Retina (tissue), 1 donor: ENCODE measurements at places on chromosomes 13 and 19.
A peak's percentile ranks its signal among the peaks of the same experiment; 100 is the strongest.

DNA sequence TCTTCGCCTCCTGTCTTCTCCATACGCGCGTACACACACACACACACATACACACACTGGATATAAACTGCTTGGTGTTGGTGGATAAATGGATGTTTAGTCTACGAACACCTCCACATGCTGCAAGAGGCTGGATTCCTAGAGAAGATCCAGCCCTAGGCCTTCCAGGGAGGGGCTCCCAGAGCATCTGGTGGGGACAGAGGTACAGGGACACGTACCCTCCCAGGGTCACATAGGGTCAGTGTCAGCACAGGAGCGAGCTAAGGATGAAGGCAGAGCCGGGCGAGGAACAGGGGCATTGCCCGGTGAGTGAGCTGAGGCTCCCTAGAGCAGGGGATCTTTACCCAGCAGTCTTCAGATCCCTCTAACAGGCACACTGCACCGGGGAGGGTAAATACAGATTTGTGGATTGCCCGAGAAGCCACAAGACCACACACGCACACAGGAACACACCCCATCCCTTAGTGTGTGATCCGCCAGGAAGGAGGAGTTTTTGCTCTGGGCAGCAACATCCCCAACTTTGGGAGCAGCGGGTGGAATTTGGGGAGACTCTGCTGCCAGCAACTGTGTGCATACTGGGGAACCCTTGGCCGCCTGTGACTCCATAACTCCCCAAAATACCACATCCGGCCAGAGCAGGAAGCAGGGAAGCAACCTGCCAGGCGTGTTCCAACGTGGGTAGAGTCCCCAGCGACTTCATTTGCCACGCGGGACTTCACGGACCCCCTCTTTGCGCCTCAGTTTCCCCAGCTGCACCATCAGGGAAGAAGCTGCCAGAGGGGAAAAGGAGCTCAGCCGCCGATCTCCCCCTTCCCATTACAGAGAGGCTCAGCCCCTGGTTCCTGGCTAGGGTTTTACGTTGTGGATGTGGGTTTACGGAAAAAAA is 5.8 kb upstream of the TLE2 start:
- peak; percentile 52 for DNase-seq

DNA sequence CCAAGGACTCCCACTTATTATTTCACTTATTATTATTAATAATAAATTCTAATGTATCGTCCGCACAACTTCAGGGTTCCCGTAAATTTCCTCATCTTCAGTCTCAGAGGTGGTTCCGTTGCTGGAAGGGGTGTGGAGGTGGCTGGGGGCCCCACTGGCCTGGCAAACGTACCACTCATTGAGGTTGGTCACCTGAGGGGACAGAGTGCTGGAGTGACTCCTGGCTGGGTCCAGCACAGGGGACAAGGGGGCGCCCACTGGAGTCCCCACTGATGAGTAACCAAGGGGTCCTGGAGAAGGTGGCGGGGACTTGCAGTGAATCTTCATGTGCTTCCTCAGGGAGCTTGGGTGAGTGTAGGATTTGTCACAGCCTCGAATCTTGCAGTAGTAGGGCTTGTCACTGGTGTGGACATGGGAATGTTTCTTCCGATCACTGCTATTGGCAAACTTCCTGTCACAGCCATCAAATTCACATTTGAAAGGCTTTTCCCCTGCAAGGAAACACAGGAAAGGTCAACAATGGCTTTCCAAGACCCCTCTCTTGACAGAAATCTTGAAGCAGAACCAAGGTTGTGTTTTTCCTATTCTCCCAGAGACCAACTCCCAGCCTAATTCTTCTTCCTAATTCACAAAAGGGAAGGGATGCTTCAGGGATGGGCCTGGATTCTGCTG is 6.1 kb downstream of the ZIC5 start:
- peak; percentile 67 for DNase-seq

GRCh38 chr19:2060884-2061494 is 9.9 kb upstream of the MKNK2 start:
- peak; percentile 91 for DNase-seq

DNA sequence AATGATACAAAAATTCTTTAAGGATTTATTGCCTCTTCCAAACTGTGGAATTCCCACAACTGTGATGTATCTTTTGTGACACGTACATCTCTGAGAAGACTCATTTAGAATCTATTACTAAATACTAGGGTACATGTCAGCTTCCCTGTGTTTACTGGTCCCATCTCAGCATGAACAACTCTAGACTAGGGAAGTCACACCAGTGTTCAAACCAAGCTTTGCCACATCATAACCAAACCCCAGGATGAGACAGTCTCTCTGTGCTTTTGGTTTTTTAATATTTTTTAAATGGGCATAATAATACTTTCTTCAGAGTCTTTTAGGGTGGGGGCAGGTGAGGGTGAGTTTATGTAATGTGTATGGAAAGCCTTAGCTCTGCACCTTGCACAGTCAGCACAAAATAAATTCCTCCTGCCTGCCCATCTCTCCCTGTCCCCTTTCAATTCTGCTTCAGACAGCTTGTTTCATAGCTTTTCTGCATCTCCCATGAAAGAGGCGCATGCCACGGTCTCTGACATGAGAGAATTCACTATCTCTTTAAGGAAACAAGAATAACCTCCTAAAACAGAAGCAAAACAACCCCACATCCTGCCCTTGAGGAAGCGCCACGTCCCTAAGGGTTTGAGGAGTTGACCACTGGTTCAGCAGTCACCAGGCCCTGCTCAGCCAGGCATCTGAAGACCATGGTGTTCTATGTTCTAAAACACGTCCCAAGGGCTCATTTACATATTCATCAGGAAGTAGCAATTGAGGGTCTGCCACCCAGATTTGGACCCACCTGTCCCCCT is 174.5 kb downstream of the USP12 start:
- no peak for DNase-seq

GRCh38 chr19:16144216-16144581 is 714 bp downstream of the HSH2D start:
- DNase-seq, result no peak

DNA sequence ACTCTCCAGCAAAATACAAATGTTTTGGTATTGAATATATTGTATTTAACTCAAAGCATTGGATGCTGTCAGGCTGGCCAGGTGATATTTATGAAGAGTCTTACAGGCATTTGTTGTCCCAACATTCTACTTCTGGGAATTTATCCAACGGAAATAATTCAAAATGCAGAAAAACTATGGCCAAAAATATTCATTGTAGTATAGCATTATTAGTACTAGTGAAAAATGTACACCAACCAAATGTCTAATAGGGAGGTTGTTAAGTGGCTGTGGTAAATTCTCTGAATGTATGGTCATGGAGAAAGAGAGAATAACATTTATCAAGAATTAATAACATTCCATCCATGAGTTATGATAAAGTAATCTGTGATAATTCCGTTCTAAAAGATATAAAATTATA is 38.6 kb upstream of the GAS6 start:
- DNase-seq, result no peak

DNA sequence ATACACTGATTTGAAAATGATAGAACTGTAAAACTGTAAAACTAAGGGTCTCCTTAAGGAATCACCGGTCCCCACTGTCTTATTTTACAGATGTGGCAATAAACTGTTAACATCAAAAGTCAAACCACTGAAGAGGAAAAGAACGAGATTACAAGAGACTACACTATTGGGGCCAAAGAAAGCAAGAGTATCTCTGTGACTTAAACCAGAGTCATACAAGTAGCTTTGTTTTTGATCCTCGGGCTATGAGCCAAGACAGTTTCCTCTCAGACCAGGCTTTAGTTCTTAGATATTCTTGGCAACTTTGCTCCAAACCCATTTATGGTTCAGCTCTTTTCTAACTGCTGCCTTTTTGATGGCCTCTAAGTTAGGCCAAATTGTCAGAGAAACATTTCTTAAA is 113.8 kb downstream of the TBC1D4 start:
- DNase-seq, result no peak

GRCh38 chr19:947090-947706 is 21.4 kb downstream of the ARID3A start:
- no peak for DNase-seq

GRCh38 chr13:53340505-53341143 is 312.0 kb downstream of the OLFM4 start:
- DNase-seq, result no peak

- no peak for DNase-seq
Observed at GRCh38 chr13:28429685-28430290, 65.1 kb downstream of the FLT1 start.

DNA sequence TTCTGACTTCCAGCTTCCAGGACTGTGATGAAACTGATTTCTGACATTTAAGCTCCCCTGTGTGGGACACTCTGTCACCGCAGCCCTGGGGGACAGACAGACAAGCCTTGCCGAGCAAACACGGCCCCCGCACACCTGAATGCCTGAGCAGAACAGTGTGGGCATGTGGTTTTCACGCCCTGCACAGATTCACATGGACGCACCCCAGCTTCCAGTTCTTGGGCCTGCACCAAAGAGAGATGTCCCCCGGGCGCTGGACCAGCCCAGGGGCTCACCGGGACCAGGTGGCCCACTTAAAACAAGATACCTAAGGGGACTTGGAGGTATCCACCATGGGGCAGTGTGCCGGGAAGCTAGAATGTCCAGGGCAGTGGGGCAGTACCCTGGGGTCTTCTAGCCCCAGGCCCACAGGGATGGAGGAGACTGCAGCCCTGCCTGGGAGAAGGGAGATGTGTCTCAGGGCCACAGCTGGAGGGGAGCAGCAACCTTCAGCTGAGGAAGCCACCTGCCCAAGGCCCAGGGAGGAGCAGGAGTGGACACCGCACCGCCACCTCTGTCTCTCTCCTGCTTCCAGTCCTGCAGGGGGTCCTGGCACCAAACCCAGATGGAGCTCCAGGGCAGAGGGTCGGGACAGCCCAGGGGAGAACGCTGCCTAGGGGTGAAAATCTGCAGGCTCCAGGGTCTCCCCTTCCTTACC is 50.5 kb downstream of the SOX1 start:
- no peak for DNase-seq

- no peak for DNase-seq
Observed at GRCh38 chr13:20069956-20070355, 90.9 kb downstream of the GJA3 start.

DNA sequence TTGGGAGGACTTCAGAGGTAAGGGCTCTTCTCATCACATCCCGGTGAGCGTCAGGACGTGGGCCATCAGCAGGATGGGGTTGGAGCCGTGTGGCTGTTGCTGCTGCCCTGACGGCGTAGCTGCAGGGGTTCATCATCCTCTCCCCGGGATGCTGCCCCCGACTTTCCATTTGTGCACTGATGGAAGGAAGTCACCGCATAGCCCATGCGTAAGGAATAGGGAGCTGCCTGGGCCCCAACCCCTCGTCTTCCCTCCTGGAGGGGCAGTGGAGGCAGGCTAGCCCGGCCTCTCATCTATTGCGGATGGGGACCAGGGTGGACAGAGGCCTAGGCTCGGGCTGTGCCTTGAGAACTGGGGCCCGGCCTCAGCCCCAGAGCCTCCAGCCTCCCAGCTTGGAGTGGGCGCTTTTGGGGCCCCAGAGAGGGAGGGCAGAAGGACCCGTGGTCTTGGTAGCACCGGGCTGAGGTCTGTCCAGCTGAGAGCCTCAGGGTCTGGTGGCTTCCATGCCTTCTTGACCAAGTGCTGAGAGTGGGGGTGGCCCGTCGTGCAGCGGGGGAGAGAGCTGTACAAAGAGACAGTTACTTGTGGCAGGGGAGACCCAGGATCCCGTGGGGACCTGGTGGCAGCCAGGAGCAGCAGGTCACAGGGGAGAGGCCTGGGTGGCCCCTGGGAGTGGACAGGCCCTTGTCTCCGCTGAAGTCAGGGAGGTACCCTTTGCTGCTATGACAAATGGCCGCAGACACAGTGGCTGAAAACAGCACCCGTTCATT is 44.0 kb downstream of the KDM4B start:
- DNase-seq, result no peak

GRCh38 chr13:40261947-40262346 is 404.5 kb downstream of the FOXO1 start:
- no peak for DNase-seq

GRCh38 chr19:461721-462551 is 1.1 kb upstream of the SHC2 start:
- peak; percentile 79 for DNase-seq

DNA sequence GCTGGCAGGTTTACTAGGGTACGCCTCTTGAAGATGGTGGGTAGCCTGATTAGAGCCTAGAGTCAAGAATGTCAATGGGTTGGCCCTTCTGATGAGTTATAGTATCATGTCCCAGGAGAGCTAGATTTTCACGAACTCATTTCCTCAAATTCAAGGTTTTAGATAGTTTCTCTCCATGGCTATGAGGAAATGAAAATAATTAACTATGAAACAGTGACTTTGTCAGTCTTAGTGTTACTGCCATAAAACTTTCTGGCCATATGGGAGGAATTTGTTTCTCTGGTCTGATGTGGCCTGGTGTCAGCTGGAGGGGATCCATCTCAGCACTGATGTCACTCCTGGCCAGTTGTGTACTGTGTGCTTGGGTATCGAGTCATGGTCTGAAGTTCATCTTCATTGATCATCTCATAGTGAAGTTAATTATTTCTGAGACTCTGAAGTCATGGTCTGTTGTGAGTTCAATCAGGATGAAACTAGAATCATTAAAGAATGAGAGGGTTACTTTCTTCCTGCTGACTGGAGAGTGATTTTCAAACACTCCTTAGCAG is 49.4 kb upstream of the TNFSF11 start:
- DNase-seq, result no peak

DNA sequence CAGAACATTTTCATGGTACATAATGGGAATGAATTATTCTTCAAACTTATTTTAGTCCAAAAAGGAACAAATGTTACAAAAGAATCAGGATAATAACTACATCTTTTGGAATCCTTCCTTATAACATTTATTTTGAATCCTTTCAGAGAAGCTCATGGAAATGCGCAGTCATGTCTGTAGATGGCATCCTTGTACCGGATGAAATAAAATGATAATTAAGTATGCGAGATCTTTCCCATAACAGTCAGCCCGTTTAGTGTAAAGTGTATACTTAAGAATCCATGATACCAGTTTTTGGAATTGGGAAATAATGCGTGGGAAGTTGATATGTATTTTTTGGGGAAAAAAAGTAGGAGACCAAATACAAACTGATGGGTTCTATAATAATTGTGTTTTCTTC is 418.8 kb downstream of the GPC5 start:
- no peak for DNase-seq

- DNase-seq, result no peak
Observed at GRCh38 chr19:30492586-30493270, 120.5 kb downstream of the ZNF536 start.

- no peak for DNase-seq
Observed at GRCh38 chr19:35375505-35376307, 4.8 kb downstream of the GPR42 start.
